ENCODE measurements at places on chromosomes 11 and 22.

GRCh38 chr11:95562196-95562921 is 227.2 kb downstream of the FAM76B start:
- no peak for DNase-seq

- no peak for DNase-seq
Observed at GRCh38 chr22:30636226-30637077, 871 bp downstream of the SLC35E4 start.

- DNase-seq = no peak
Observed at GRCh38 chr11:3959903-3960265, 104.4 kb downstream of the STIM1 start.

DNA sequence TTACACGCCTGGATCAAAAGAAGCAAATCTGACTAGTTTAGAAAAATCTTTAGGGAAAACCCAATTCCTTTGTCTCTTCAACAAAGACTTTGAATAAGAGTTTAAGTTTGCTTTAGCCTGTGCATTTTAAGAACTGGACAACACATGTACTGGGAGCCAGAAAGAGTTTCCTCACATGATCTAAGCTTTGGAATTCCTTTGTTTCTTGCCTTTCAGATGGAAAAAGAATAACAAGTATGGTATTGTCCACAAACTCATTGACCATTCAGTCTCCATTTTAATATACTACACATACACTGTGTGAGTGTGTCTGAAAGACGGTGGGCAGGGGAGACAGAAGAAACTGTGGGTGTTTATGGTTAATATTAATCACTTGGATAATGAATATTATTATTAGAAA is 205.6 kb downstream of the MAML2 start:
- no peak for DNase-seq

GRCh38 chr11:9250139-9250582 is 15.0 kb downstream of the DENND5A start:
- peak; percentile 39 for DNase-seq

Data from GM12891 (cell line).